ENCODE measurements at places on chromosomes 3 and 15.

- no peak for DNase-seq
Measured at GRCh38 chr3:157172746-157173145, 12.8 kb upstream of the CCNL1 start.

GRCh38 chr3:146777941-146778340 lies 172.8 kb upstream of the PLSCR5 start:
- no peak for DNase-seq

DNA sequence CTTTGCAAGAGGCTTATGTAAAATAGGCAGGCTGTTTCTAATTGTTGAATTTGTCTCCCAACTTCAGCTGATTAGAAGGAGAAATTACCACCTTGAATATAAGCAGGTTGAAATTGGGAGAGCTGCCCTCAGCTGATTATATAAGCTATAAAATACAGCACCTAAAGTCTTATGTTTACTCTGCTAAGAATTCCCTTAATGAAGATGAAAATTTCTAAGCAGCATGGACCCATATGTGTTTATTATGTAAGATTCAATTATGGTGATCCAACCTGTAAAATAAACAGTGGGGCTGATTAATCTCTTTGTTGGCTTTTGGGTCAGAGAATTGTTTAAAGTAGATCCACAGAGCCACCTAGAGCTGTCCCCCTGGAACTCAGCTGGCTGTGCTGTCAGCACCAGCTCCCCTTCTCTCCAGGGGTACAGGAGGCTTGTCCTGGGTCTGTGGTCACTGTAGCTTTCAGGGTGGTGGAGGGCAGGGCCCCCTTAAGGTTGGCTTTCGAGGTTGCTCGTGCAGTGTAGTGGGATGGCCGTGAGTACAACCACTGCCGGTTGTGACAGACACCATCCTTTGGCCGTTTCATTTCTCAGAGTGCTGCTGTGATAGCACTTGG lies 9.5 kb downstream of the SLCO3A1 start:
- no peak for DNase-seq

- DNase-seq, result no peak
Measured at GRCh38 chr3:183328823-183329222, 75.8 kb downstream of the B3GNT5 start.

DNA sequence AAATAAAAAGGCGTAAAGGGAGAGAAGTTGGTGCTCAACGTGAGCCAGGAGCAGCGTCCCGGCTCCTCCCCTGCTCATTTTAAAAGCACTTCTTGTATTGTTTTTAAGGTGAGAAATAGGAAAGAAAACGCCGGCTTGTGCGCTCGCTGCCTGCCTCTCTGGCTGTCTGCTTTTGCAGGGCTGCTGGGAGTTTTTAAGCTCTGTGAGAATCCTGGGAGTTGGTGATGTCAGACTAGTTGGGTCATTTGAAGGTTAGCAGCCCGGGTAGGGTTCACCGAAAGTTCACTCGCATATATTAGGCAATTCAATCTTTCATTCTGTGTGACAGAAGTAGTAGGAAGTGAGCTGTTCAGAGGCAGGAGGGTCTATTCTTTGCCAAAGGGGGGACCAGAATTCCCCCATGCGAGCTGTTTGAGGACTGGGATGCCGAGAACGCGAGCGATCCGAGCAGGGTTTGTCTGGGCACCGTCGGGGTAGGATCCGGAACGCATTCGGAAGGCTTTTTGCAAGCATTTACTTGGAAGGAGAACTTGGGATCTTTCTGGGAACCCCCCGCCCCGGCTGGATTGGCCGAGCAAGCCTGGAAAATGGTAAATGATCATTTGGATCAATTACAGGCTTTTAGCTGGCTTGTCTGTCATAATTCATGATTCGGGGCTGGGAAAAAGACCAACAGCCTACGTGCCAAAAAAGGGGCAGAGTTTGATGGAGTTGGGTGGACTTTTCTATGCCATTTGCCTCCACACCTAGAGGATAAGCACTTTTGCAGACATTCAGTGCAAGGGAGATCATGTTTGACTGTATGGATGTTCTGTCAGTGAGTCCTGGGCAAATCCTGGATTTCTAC lies at the start of gene RARB:
Gene RARB, plus strand, starts transcription at position 322 of the 847 bp plus-strand sequence. Its CDS starts 469 bp downstream, at position 791.
- peak; percentile 33 for DNase-seq

DNA sequence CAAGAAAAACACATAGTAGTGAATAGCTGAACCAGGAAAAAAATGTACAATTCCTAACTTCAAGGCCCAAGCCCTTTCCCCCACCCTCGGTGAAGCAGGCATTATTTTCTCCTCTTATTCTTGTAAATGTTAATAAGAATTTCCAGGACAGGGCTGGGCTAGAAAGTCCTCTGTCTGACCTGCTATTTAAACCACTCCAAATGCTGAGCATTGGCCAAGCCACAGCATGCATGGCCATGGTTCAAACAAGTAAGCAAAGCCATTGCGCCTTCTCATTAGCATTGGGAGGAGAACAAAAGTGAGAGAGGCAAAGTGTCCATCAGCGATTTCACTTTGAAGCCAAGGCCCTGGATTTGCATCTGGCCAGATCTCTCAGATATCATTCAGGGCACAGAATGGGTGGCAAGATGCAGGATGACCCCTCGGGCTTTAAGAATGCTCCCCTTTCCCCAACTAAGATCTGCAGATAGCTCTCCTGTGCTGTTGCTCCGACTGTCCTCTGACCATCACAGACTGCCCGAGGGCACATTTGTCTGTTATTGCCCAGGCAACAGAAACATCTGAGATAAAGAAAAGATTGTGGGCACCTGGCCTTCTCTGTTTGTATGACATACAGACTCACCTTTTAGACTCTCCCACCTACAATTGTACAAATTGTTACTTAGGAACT lies 46.3 kb downstream of the CEMIP start:
- no peak for DNase-seq

Data from GM13976 (cell line).